ENCODE measurements at places on chromosomes 12 and 14. TPM values are rescaled to one million over a fixed set of nuclear protein-coding genes. Genes with fewer than 3 reads are reported as not detected.
A peak's percentile ranks its signal among the peaks of the same experiment; 100 is the strongest.

DNA sequence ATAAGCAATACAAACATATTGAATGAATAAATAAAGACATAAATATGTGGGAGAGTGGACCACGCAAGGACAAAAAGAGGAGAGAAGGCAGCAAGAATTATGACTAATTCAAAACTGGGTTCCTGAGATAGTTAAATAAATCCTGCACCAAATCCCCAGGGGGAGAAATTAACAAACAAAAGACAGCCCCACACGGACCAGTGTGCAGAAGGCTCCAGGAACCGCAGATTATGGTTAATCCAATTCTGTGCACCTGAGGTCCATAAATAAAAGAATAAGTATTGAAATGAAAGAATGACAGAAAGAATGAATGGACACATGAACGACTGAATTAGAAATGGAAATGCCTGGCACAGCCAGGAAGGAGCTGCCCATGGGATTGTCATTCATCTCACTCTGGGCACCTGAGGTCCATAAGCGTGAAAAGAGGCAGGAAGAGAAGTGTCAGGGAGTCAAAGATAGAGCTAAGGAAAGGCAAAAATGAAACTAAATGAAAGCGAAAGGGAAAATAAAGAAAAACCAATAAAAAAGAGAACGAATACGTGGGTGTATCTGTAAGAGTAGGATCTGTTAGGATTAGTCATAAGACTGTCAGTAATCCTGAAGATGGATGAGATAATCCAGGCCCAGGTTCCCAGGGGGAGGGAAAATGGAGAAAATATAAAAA lies 23.3 kb downstream of the MEG3 start:
- no peak for DNase-seq

GRCh38 chr12:4820971-4821370 lies 88.7 kb upstream of the KCNA1 start:
- DNase-seq: no peak

GRCh38 chr12:57388425-57388824 lies 42.4 kb downstream of the R3HDM2 start:
- DNase-seq: no peak

DNA sequence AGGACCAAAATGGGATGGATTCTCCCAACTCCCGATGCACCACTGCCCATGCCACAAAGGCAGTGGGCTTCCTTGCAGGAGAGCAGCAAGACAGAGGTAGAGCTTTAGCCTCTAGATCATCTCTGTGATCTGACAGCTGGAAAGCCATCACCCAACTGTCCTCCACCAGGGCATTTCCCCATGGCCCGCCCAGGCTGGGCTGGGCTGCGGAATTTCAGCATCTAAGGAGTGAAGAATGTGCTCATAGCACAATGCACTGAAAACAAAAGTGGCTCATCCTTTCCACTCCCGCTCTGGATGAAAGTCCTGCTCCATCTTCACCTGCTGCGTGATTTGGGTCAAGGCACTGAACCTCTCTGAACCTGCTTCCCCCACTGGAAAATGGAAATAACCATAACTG lies 5.6 kb downstream of the SYNE3 start:
- DNase-seq: no peak

GRCh38 chr12:116159593-116160200 lies 117.8 kb downstream of the MED13L start:
- no peak for DNase-seq

- peak; percentile 70 for DNase-seq
Measured at GRCh38 chr14:103880348-103881267, 33.2 kb upstream of the PPP1R13B start.

GRCh38 chr14:23702656-23703426 lies 66.7 kb downstream of the DHRS2 start:
- no peak for DNase-seq

DNA sequence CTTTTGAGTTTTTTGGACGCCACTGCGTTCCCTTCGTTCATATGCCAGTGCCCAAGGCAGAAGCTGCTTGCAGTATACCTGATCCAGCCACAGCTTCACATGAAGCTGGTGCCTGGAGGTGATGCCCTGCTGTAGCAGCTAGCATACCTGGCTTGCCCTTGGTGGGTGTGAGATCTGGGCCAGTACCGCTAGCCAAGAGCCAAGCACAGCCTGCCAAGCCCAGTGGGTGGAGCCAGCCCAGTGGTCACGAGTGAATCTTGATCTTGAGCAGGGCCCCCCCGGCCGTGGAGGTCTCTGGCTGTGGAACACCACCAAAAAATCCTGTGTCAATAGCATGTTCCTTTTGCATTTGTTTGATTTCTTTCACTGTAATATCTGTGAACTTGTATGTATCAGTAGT lies 7.3 kb upstream of the M6PR start:
- DNase-seq: no peak

GRCh38 chr14:44854114-44854513 lies 107.6 kb downstream of the KLHL28 start:
- DNase-seq: no peak

GRCh38 chr12:47267571-47267970 lies 187.8 kb upstream of the AMIGO2 start:
- DNase-seq: peak; percentile 21

GRCh38 chr12:27504507-27504906 lies 19.5 kb upstream of the PPFIBP1 start:
- no peak for DNase-seq

GRCh38 chr14:105865904-105866840 lies 339.8 kb downstream of the TMEM121 start:
- DNase-seq: no peak

DNA sequence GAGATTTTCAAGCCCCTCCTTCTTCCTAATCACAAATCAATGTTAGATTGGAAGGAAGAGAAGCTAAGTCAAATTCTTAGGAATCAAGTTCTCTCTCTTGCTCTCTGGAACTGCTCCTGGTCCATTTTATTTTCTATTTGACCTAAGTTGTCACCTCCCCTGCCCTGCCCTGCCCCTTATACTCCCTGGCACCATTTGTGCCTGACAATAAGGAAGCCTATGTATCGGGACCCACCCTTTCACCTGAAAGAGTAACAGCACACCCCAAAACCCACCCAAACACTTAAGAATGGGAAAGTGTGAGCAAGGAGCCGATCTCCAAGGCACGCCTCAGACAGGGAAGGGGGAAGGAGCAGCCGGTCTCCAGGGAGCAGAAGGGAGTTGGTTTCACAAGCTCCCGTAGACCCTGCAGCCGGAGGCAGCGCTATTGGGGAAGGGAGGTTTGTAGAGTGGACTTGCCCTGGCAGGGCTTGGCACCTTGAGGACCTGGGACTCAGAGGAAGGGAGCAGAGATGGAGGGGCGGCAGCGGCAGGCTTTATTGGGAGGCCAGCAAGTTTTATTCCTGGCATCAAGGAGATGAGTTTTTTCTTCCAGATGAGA lies 1.6 kb downstream of the LRRC74A start:
- DNase-seq: no peak

DNA sequence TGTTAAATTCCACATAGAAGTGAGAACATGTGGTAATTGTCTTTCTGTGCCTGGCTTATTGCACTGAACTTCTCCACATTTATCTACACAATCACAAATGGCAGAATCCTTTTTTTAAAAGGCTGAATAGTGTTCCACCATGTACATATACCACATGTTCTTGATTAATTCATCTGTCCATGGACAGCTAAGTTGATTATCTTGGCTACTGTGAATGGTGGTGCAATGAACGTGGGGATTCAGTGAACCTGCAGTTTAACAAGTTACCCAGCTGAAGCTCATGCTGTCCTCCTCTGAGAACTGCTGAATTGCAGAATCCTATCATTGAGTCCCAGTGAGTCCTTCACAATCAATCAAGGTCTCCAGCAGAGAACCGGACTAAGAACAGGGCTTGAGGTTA lies 74.9 kb downstream of the TBK1 start:
- DNase-seq: no peak

- DNase-seq: no peak
Measured at GRCh38 chr12:2336409-2336829, 283.6 kb downstream of the CACNA1C start.

DNA sequence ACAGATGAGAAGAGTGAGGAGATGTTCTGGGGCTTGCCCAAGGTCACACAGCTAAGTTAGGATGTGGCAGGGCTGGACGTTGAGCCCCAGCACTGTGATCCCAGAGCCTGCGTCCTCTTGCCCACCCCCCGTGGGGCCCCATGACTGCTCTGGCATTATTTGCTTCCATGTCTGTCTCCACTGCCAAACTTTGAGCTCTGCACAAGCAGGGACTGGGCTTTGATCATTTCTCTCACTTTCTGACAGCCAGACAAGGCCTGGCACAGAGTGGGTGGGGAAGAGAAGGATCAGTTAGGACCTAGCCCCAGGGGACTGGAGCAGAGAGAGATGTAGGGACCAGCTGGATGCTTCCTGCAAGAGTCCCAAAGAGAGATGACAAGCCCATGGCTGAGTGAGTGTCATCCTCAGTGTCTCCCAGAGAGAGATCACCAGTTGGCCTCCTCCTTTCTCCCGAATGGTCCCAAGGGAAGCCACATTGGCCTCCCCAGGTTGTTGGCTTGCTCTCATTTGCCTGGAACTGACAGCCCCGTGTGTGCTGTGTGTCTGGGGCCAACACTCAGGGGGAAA lies 126.7 kb upstream of the PWP1 start:
- no peak for DNase-seq

GRCh38 chr12:15155271-15155670 lies 65.9 kb downstream of the RERG start:
- DNase-seq: no peak

DNA sequence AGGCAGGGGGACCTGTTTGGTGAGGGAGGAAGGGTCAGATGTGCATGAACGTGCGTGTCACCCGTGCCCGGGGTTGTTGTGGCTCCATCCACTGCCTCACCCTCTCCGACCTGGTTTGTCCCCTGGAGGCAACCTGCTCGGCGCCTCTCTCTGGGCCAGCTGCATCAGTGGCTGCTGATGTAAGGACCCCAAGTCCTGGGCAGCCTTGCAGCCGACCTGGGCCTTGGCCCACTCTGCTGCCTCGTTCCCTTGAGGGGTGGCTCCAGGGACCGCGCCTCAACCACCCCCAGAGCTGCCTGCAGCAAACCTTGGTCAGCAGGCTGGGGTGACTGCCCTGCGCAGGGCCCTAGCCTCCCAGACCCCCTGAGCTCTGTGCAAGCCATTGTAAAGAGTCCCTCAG lies 351.7 kb downstream of the TMEM121 start:
- no peak for DNase-seq

GRCh38 chr14:98208211-98208611 lies 1063.8 kb downstream of the BCL11B start:
- DNase-seq: no peak

ADAM21 gene
- not detected for total RNA-seq

C12orf56 gene
- total RNA-seq: 2.1 TPM

TRHDE gene
- total RNA-seq: 3.1 TPM

SLC11A2 gene
- 61.8 TPM for total RNA-seq

GDF3 gene
- total RNA-seq: not detected

TAS2R19 gene
- 1.2 TPM for total RNA-seq

SDR9C7 gene
- total RNA-seq: 1.1 TPM

ASCL1 gene
- 0.34 TPM for total RNA-seq

SRRM4 gene
- total RNA-seq: 0.11 TPM
